ENCODE measurements at places on chromosomes 12 and 14.
A peak's percentile ranks its signal among the peaks of the same experiment; 100 is the strongest.

- DNase-seq: no peak
Measured at GRCh38 chr14:92441751-92442504, 71.7 kb upstream of the RIN3 start.

DNA sequence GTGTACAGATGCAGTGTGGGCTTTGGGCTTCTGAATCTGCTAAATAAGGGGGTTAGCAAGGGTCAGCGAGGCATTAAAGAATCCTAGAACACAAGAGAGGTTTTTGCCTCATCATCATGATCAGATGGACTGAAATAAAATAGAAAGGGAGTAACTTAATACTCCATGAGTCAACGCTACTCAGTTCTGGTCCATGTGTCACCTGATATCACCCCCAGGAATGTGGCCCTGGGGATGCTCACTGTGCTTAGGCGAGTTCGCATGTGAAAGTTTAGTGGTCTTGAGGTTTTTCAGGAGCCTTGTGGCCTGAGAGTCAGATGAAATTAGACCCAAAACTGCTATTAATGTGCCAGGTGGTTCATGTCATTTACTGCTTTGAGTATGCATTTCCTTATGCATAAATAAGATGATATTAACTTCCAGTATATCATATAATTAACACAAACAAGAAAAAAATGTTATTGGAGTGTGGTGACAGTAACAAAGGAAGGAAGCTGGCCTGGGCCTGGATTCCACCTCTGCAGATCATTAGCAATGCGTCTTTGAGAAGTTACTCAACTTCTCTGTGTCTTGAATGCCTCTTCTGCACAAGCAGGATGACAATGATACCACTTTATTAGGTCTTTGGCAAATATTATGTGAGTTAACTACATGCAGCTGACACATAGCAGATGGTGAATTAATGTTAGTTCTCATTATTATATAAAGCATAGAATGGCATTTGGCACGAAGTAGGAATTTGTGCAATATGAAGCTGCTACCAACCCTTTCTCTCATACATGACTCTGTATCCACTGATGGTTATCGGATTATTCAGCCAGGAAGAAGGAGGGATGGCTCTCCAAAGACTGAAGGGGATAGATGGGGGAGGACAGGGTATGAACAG, 1272.6 kb downstream of the AACS start:
- DNase-seq: no peak

DNA sequence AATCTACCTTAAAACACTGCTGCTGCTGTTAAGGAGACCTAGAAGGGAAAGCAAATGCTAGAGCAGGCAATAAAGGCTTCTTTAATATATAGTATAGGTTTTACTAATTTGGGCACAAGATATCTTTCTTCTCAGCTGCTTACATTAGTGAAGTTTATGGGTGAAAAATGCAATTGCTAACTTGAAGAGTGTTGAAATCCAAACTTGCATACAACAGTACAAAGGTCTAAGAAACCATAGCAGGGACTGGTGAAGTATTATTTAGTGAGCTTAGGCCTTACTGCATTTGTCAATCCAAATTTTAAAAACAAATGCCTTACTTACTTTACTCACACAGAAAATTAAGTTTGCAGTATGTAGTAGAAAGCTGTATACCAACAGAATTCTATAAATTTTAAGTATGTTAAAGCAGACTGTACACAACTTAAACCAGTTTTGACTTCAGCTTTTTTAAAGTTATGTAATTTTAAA, 1.4 kb upstream of the AP4S1 start:
- no peak for DNase-seq

DNA sequence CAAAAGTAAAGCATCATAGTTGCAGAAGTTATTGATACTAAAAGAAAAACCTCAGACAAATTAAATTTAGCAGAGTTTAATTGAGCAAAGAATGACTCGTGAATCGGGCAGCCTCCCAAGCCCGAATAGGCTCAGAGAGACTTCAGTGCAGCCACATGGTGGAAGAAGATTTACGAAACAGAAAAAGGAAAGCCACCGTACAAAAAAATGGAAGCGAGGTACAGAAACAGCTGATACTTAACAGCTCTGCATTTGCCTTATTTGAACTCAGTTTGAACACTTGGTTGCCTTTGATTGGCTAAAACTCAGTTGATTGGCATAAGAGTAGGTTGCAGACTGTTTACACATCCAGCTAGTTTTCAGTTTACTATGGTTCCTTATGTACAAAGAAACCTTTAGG, 12.9 kb downstream of the TTC9 start:
- no peak for DNase-seq

DNA sequence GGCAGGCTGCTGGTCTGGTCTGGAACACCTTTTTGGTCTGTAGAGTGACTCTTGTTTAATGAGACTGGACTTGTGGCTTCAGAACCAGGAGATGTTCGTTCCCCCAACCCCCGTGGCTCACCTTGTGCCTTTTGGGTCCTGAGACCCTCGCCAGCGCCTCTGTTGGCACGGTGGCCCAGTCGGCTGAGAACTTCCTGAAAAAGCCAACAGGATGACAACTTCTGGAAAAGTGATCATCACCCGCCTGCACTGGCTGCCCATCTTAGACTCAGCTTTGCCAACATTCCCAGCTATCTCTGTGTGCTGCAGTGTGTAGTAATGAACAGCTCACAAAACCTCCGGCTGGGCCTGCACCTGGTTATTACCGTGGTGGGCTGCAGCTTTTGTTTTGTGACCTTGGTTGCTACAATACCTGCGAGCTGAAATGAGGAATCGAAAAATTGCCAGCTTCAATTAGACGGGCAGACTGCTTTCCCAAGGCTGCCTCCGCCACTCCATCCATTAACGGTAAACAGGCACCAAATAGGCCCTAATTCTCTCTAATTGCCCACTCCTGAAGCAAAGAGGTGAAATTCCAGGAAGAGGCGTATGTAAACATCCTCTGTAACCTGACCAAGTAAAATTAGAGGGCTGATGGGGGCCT, 16.0 kb downstream of the MEG3 start:
- DNase-seq: no peak

DNA sequence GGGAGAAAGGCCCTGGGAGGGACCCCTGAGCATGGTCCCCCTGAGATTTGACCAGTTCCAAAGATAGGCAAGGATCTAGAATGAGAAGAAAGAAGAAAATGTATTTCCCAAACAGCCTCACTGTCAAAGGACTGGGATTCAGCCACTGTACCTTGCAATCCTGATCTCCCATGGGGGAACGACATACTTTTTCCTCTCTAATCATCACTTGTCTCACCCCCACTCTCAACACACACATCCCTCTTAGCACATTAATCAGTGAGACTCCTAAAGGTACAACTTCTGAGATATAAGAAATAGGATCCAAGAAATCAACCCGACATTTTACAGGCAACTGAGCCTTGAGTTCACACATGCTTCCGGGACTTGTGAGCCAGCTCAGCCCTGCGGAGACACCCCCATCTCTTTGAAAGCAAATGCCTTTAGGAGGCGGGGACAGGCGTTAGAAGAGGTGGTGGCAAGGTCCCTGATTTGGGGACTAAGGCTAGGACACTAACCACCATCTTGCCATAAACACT, 1.4 kb downstream of the MAP3K9 start:
- peak; percentile 61 for DNase-seq

Measured in activated naive CD4-positive, alpha-beta T cell treated with anti-CD3 and anti-CD28 coated beads, Interleukin-2, amount 50 U/mL, for 72 hours (primary cell).